ENCODE measurements at places on chromosomes 3 and 15.
A peak's percentile ranks its signal among the peaks of the same experiment; 100 is the strongest.

DNA sequence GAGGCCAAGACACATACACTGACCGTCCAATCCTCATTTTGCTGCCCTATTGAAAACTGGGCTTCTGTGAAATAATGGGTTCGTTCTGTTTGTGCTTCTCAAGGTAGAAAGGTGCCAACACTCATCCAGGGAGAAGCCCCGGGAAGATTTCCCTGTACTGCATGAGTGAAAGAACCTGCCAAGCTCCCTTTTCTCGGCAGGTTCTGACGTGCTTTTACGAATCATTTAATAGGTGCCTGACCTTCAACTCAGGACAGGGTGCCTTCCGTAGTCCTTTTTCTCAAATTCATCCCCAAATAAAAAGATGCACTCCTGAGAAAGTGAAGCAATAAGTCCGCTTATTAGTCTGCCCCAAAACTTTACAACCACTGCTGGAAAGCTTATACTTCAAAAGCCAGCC lies 64.2 kb downstream of the B3GNT5 start:
- DNase-seq, result no peak

DNA sequence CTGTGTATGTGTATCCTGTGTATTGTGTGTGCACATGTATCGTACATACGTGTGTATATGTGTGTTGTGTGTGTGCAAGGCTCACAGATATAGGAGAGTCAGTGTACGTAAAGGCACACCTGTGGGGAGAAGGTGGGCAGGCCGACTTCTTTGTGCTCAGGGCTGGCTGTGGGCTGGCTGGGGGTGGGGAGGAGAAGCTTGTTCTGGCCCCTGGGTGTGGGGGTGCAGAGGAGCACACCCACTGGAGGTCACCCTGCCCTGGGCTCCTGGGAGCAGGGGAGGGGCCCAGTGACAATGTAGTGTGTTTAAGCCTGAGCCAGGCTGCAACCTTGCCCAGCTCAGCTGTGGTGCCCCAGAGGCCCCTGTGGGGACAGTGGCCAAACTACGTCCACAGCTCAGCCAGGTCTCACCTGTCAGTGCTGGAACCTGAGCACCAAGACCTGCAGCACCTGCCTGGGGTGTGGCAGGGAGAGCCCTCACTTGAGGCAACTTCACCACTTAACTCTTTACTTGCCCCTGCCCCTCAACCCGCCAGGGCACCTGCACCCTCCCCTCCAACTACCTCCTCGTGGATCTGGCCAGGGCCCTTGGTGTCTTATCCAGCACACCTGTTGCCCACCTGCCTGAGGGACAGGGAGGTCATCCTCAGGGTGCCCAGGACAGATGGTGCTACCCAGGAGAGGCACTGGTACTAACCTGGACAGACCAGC lies 2.6 kb upstream of the HHATL start:
- peak; percentile 49 for DNase-seq

DNA sequence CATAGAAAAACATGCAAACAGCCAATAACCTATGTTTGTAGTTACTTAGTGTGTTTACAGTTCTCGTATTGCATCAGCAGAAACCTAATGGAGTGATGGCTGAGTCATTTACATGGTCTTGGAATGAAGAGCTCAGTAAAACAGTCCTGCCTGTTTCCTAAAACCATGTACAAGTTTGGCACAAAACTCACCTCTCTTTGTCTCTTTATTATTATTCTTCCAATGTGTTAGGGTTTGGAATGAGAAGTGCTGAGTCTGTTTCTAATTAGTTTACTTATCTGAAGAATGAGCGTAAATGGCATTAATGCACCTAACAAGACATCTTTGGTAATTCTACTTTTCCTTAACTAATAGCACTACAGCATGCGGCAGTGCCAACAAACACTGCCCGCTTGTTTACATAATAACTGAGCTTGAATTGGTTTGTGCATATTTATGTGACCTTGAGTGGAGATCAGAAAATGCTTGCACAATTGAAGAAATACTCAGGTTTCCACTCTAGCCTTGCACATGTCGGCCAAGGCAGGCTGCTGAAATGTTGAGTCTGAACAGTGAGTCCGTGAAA lies 385.4 kb upstream of the SEMA6D start:
- no peak for DNase-seq

- no peak for DNase-seq
Measured at GRCh38 chr15:97566961-97567360, 393.5 kb upstream of the ARRDC4 start.

DNA sequence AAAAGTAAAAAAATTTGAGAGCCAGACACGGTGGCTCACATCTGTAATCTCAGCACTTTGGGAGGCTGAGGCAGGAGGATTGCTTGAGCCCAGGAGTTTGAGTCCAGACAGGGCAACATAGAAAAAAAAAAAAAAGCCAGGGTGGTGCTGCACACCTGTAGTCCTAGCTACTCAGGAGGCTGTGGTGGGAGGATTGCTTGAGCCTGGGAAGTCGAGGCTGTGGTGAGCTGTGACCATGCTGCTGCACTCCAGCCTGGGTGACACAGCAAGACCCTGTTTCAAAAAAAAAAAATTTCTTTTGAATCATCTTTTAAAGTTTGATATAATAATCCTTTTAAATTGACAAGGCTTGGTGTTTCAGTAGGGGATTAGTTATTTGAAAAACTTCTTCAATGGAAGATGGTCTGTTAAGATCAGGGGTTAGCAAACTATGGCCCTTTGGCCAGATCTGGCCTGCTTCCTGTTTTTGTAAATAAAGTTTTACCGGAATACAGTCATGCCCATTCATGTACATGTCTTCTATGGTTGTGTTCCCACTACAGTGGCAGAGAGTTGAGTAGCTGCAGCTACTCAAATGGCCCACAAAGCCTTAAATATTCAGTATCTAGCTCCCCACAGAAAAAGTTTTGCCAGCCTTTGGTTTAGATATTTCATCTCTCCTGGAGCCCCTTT lies 28.9 kb downstream of the CDAN1 start:
- DNase-seq, result no peak

GRCh38 chr15:69289342-69290146 lies 9.2 kb upstream of the PAQR5 start:
- DNase-seq, result peak; percentile 59

All from H7 (cell line).